ENCODE measurements at places on chromosomes 3 and 15.

DNA sequence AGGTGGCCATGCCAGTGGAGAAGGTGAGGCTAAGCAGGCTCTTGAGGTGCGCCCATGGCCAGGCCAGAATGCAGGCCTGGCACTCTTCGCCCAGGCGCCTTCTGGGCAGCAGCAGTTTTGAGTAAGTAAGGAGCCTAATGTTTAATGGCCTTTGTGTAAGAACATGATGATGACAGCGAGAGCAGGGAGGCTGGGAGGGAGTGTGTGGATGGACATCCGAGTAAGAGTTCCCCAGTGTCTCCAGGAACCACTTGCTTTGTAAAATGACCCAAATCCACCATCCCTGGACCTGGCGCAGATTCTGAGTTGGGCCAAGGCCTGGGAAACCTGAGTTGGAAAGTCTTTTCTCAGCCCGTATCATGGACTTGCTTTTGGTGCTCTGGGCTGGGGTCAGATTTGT, 24.1 kb downstream of the KLF13 start:
- DNase-seq: no peak

GRCh38 chr3:115655761-115656282, 32.5 kb downstream of the GAP43 start:
- no peak for DNase-seq

- no peak for DNase-seq
Observed at GRCh38 chr3:132289316-132289715, 27.9 kb upstream of the ACP3 start.

GRCh38 chr15:100966997-100967396, 47.8 kb downstream of the LRRK1 start:
- DNase-seq: no peak

DNA sequence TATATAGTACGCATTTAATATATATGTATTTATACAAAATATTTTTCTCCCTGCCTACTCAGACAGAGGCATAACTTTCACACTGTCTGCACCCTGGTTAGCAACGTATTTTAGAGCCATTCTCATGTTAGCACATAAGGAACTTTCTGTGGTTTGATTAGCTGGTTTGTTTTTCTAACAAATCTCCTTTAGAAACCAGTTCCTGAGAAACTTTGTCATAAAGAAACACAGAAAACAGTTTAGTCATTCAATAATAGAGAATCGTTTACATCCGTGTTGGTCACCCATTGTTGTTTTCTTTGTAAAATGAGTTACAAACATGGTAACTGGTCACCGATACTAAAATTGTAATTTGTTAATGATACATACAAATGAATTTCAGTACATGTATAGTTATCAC, 5.9 kb upstream of the NGRN start:
- no peak for DNase-seq

DNA sequence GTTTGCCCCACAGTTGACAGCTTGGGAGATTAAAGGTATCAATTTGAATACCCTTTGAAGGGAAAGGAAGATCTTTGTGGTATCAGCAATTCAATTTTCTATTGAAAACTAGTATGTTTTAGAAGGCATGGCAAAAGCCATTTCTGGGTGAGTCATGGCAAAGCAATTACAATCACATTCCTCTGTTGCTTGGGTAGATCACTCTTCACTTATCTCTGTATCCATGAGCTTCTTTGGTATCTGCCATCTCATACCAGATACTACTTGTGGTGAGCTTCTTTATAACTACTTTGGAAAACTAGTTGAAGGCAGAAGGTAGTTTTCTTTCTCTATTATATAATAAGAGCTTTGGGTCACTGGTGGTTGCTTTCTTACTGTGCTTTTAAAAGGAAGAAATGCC, 28.3 kb upstream of the LSAMP start:
- DNase-seq: no peak

DNA sequence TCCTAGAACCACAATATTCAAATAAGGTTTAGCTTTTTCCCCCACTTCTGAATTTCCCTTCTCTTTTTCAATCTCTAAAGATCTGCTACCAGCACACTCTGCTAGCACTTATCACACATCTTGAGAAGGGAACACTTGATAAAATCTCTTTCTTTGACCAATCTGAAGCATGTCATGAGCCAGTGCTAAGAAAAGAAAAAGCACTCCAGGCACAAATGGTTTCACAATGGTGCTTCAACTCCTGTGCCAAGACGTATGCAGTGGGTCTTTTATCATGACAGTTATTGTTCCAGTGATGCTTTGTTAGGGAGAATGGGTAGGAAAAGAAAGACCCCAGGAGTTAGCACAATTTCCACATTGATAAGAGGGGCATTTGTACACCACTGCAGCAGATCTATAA, 248.4 kb downstream of the ZNF385D start:
- DNase-seq: no peak

DNA sequence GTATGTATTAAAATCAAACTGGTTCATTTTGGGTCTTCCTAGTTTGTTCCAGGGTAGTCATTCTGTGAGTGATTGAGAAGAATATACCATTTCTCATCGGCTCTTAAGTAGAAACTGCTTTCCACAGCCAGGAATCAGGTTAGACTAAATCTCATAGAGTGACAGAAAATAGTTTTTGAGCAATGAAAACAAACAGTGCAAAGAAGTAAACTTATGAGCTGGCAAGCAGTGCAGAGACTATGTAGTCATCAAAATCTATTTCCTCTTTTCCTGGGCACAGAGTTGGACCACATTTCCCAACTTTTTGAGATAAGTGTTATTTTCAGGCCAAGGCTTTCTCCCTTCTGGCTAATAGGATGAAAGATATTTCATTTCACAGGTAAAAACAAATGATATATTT, 66.5 kb downstream of the UBE3A start:
- no peak for DNase-seq

DNA sequence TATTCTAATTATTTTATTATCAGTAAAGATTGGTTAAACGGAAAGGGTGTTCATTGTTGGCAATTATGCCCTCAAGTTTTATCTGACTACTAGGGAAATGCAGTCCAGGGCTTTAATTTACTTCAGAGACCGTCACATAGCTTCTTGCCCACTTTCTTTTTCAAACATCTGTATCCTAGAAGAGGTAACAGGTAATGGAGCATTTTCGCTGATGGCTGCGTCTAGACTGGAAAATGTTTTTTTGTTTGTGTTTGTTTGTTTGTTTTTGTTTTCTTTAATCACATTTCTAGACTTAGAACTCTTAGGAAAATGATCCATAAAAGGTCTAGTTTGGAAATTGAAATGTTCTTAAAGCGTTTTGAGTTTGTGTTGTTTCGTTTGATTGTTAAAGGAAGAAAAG, 71.4 kb downstream of the ANXA2 start:
- no peak for DNase-seq

DNA sequence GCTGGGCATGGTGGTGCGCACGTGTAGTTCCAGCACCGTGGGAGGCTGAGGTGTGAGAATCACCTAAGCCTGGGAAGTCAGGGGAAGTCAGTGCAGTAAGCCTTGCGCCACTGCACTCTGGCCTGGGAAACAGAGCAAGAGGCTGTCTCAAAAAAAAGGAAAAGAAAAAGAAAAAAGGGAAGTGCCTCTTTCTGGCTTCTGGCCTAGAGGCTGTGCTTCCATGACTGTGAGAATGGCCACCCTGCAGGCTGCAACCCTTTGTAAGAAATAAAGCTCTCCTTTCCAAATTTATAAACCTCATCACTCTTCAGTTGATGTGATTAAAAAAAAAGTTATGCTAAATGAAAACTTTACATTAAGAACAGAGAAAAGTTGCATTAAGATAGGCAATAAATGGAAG, 774.3 kb downstream of the TUSC7 start:
- no peak for DNase-seq

DNA sequence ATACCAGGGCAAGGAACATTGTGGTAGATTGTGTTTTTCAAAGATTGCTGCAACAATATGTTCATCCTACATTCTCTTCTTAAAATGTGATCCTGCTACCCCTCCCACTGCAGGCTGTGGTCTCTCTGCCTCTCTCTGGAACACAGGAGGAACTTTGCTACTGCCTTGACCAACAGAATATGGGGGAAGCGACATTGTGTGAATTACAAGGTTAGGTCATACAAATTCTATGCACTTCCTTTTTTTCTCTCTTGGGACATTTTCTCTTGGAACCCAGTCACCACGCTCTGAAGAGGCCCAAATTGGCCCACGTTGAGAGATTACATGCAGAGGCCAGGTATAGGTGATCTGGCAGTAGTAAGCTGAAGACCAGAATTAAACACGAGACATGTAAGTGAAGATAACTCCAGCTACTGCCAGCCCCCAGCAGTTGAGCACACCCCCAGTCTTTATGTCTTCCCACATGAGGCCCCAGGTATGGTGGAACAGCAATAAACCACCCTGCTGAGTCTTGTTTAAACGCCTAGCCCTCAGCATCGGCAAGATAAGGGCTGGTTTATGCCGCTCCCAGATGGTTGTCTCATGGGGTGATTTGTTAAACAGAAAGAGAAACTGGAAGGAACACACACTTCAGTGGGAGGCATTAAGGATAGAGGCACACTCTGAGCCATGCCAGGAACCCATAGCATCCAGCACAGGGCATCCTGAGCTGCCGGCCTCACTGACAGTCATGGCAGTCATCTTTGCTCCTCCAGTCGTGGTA, 59.9 kb downstream of the FAM43A start:
- DNase-seq: no peak

- DNase-seq: no peak
Observed at GRCh38 chr3:191372122-191372521, 41.8 kb upstream of the UTS2B start.

GRCh38 chr15:31283043-31283442, 43.6 kb upstream of the KLF13 start:
- no peak for DNase-seq

DNA sequence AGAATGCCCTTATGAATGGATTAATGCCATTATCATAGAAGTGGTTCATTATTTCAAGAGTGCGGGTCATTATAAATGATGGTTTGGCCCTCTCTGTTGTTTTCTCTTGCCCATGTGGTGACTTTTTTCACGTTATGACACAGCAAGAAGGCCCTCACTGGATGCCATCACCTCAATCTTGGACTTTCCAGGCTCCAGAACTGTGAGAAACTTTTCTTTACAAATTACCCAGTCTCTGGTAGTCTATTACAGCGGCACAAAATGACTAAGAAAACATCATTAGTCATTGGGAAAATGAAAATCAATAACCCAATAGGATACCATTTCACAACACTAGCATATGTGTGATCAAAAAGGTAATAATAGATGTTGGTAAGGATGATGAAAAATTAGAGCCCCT, 119.0 kb upstream of the LPP start:
- DNase-seq: no peak

DNA sequence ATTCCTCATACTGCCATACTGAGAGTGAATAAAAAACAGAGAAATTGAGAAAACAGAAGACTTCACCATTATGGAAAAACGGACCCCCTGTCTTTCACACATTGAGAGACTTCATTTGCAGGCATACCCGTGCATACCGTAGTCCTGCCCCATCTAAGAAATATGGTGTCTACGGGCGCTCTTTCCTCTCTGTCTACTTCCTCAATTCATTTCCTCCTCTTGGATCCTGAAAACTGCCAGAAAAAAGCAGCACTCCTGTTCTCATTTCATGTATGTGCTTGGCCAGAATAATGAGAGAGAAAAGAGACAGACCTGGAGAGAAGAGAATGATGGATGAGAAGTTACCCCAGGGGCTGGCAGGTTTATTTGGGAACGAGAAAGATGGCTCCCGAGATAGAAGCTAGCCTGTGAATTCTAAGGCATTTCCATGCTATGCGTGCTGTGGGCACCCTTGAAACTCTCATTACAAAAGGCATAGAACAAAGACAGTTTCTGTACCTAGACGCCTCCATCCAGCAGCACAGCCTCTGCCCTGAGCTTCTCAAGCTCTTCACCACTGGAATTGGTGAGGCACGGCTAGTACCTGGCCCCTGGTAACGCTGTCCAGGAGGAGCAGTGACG, 62.5 kb upstream of the EPHB3 start:
- DNase-seq: no peak

- no peak for DNase-seq
Observed at GRCh38 chr15:67472957-67473356, 48.0 kb upstream of the C15orf61 start.

DNA sequence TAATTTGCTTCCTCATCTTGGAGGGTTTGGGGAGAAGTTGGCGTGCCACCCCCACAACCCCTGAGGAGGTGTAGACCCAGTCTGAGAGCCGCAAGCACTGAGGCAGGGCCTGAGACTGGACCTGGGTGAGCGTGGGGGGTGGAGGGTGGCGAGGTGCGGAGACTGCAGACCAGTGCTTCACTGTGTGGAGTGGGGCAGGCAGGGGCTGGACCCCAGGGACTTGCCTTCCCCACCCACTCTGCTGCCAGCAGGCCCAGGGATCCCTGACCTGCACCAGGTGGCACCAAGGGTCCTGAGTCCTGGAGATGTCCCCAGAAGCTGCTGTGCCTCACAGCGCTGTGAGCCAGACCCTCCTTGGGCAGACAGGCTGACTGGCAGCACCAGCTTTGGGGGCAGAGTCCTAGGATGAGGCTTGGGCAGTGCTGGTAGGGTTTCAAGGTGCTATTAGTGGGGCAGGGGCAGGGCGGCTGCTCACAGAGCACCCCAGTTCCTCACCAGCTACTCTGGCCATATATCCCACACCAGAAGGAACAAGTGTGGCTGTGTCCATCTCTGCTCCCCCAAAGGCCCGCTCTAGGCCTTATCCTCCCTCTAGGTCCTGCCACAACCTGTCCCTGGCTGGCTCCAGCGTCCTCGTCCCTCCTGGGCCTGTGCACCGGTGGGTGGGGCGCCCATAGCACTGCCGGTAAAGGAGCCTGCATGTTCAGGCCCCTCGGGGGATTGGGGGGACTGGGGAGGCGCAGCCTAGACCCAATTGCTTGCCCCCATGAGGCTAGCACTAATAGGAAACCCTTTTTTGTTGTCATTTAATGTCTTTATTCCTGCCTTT, 11.8 kb downstream of the ZBTB47 start:
- DNase-seq: no peak

DNA sequence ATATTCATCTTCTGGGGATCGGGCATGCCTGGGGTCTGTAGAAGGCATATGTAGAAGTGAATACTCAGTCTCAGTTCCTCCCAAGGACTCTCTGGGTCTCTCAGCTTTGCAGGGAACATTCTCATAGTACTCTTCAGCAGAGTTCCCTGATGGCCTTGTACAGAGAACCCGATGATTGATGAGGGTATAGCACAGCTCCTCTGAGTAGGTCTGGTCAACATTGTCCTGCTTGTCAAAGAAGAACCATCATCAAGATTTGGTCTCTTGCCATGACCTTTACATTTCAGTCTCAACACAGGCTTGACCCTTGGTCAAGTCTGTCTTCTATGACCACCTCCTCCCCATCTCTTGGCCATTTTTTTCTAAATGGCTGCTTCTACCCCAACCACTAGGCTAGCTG, 9.5 kb downstream of the GCSAM start:
- no peak for DNase-seq
